ENCODE measurements at places on chromosomes 6 and 20. TPM values are rescaled to one million over a fixed set of nuclear protein-coding genes. Genes with fewer than 3 reads are reported as not detected.

The CFAP206 gene
- 0.29 TPM for total RNA-seq

The ACTL10 gene
- 2.8 TPM for total RNA-seq

The CCN6 gene
- total RNA-seq = not detected

The ADGRF5 gene
- 80.0 TPM for total RNA-seq

The COL10A1 gene
- not detected for total RNA-seq

The ISM1 gene
- total RNA-seq = not detected

The COL9A3 gene
- 0.65 TPM for total RNA-seq

The SGK2 gene
- total RNA-seq = not detected

The OGFR gene
- total RNA-seq = 34.5 TPM

The MICA gene
- total RNA-seq = 47.9 TPM

The KCNG1 gene
- total RNA-seq = 2.0 TPM

The RSPO4 gene
- total RNA-seq = not detected

The ADAM33 gene
- total RNA-seq = under 0.01 TPM

The RHAG gene
- total RNA-seq = not detected

The LY6G6F gene
- total RNA-seq = not detected

The ME1 gene
- 8.2 TPM for total RNA-seq

The BTN1A1 gene
- not detected for total RNA-seq

The APCDD1L gene
- total RNA-seq = 0.38 TPM

The ZNF133 gene
- 14.7 TPM for total RNA-seq

The MAS1L gene
- not detected for total RNA-seq

The CDH4 gene
- total RNA-seq = 1.6 TPM

The USP49 gene
- total RNA-seq = 3.2 TPM

The SIM1 gene
- 0.33 TPM for total RNA-seq

The BPIFB6 gene
- total RNA-seq = not detected

The THBD gene
- 55.2 TPM for total RNA-seq

The KHDRBS2 gene
- total RNA-seq = not detected

The TPD52L1 gene
- total RNA-seq = 7.2 TPM

The FAM217A gene
- total RNA-seq = not detected

The HCK gene
- total RNA-seq = 0.33 TPM

The FAM83C gene
- total RNA-seq = not detected

The COL21A1 gene
- total RNA-seq = 1.6 TPM

The STK35 gene
- 25.1 TPM for total RNA-seq

The TFAP2D gene
- total RNA-seq = not detected

The BMP2 gene
- 34.2 TPM for total RNA-seq

The ERVFRD-1 gene
- total RNA-seq = not detected

The KIAA1755 gene
- 0.19 TPM for total RNA-seq

The GPR6 gene
- not detected for total RNA-seq

The NKAIN4 gene
- not detected for total RNA-seq

The HLA-DRA gene
- not detected for total RNA-seq

The SMIM13 gene
- total RNA-seq = 17.4 TPM

The CRISP3 gene
- not detected for total RNA-seq

The ULBP2 gene
- 8.0 TPM for total RNA-seq

The ESF1 gene
- 11.6 TPM for total RNA-seq

The CRIP3 gene
- total RNA-seq = not detected

The RBPJL gene
- total RNA-seq = not detected

The ATP9A gene
- 40.5 TPM for total RNA-seq

The STX11 gene
- total RNA-seq = 9.6 TPM

The TAGAP gene
- total RNA-seq = not detected
